ENCODE measurements at places on chromosomes 6 and 20. TPM values are rescaled to one million over a fixed set of nuclear protein-coding genes. Genes with fewer than 3 reads are reported as not detected.

The RAD21L1 gene
- total RNA-seq, result not detected

The CPNE5 gene
- 23.5 TPM for total RNA-seq

The OTOR gene
- not detected for total RNA-seq

The SLC17A1 gene
- total RNA-seq, result not detected

The PGC gene
- total RNA-seq, result not detected

The TUBE1 gene
- 16.0 TPM for total RNA-seq

The HDGFL1 gene
- not detected for total RNA-seq

The SLC4A11 gene
- 4.9 TPM for total RNA-seq

The RBPJL gene
- not detected for total RNA-seq

The LSM2 gene
- total RNA-seq, result 45.1 TPM

The MCHR2 gene
- not detected for total RNA-seq

The BTN1A1 gene
- not detected for total RNA-seq

The TTLL9 gene
- under 0.01 TPM for total RNA-seq

The RREB1 gene
- total RNA-seq, result 34.3 TPM

The PHF10 gene
- 28.4 TPM for total RNA-seq

The C2 gene
- total RNA-seq, result not detected

The C6orf15 gene
- 0.33 TPM for total RNA-seq

The WFDC2 gene
- not detected for total RNA-seq

The SLC35D3 gene
- not detected for total RNA-seq

The PRSS35 gene
- not detected for total RNA-seq

The ZBTB12 gene
- 1.5 TPM for total RNA-seq

The RAMACL gene
- 6.2 TPM for total RNA-seq

The CDH26 gene
- not detected for total RNA-seq

The C6orf89 gene
- 40.8 TPM for total RNA-seq

Measured in vein endothelial cell (primary cell).